ENCODE measurements at places on chromosomes 4 and X.

DNA sequence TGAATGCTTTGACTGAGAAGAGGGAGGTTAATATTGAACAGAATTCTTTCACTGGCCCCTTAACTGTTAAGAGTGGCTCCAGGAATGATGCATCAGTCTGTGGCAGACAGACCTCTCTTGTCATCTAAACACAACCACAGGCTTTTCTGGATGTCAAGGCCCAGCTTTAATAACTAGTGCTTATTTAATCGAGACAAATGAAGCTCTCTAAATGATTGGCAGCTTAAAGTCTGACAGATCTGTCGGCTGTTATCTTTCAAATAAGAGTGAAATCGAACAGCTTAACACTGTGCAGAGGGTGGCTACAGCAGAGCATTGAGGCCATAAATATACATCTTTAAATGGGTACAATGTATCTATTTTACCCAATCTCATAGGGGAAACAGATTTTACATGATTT, 500.8 kb upstream of the PABPC4L start:
- no peak for DNase-seq

DNA sequence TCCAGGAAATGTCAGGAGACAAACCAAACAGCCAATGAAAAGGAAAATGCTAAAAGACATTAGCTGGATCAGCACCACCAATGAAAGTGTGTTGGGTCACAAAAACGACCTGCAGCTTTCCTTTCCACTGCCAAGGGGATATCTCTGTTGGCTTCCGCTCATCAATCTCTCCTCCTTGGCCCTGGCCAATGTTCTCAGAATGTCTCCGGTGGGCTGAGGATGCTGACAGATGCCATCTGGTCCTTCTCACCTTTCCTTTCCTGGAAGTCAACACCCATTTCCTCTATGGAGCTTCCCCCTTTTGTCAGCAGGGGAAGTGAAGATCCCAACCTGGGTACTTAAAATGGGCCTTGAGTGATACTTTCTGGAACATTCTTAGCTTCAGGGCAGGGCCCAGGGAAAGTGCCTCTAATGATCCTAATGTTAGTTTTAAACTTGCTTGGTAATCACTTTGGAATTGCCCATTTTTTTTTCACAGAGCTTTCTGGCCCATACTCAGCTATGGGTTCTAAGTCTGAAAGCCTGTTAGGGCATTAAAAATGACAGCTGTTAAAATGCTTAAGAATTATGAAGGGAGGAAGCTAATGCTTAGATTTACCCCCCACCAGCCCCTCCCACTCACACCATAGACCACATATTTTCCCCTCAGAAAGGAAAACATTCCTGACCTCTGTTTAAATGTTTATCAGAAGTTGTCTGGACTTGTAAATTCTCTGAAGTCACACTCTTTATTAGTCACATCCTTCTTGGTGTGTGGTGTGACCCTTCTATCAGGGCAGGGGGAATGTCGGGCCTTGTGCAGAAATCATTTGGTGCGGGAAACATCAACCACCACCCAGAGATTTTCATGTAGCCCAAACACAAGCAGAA, 29.2 kb downstream of the IGFBP7 start:
- DNase-seq: no peak

- DNase-seq: no peak
Measured at GRCh38 chr4:21032089-21032645, 331.9 kb downstream of the PACRGL start.

DNA sequence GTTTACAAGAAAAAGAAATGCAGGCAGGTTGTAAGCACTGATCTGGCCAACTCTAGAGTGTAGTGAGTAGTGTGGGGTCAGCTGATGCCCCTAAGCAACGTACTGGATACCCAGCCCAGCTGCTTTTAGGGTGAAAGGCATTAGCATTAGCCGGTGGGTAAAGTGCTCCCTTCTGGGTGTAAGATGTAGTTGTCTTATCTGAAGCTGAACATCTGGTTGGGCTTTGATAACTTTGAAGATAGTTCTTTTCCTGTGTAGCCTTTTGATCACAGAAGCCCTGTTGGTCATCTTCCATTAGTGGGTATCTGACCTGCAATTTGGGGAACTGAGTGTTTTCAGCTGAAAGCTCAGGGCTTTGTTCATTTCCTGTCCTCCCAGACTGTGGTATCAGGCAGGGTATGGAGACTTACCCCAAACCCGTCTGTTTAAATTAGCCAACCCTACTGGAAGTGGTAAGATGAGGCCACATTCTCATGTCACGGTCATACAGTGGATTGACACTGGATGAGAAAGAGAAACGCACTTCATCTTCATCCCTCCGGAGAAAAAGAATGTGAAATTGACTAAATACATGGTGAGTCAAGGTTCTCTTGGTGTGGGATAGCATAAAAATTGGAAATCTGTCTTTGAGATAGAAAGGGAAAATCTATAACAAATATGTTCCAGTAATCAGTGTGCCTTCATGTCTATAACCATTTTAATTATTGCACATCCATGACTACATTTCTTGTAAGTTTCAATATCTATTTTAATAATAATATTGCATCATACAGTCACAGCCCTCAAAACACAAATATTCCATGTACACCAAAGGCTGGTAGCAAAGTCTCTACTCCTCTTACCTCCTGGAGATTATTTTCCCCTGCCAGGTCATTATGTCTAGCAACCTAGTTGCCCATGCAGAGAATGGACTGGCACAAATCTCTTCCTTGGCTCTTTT, 8.7 kb downstream of the RHOH start:
- DNase-seq: no peak

DNA sequence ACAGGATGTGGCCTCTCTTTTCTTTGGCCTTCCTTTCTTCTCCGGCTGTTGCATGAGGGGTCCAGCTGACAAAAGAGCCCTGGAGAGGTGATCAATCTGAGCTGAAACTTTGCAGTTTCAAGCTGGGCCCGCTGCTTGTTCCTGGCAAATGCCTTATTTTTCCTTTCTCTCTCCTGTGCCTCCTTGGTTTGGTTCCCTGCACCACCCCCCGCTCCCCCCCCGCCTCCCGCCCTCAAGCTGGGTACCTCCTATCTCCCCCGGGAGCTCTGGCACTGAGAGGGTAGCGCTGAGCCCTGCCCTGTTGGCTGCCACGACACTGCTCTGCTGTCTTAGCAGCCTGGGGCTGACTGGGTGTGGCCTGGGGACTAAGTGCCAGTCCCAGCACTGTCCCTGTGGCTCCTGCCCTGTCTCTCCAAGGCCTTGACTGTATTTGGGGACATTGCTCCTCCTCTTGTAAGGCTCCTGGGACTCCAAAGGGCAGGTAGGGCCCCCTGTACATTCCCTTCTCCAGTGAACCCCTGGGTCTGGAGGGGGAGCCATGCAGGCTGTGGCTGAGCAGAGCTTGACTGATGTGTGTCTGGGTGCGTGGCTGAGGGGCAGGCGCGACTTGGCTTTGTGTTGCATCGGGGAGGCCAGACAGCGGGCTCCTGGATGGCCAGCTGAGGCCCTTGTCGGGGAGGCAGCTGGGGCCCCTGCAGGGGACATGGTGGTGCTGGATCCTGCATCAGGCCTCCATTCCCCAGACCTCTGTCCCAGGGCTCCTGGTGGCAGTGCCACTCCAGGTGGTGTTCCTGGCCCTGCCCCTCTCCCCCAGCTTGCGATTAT, 1.1 kb downstream of the PLXNA3 start:
- DNase-seq: peak; percentile 12

DNA sequence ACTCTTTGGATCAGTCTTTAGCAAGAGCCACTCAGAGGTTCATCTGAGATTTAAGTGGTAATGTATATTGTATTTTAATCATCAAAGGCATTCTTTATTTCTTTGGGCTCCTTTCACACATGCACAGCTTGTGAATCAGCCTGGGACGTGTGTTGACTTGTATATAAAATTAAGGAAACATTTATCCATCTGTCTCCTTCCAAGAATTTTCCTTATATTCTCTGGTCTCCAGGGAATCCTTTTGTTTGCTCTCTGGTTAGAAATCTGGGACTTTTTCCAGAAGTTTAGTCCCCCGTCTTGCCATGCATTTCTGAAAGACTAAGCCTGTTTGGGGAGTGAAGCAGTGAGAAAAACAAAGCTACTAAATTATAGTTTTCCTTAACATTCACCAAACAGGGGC, 212.3 kb downstream of the DCAF12L2 start:
- DNase-seq: no peak

DNA sequence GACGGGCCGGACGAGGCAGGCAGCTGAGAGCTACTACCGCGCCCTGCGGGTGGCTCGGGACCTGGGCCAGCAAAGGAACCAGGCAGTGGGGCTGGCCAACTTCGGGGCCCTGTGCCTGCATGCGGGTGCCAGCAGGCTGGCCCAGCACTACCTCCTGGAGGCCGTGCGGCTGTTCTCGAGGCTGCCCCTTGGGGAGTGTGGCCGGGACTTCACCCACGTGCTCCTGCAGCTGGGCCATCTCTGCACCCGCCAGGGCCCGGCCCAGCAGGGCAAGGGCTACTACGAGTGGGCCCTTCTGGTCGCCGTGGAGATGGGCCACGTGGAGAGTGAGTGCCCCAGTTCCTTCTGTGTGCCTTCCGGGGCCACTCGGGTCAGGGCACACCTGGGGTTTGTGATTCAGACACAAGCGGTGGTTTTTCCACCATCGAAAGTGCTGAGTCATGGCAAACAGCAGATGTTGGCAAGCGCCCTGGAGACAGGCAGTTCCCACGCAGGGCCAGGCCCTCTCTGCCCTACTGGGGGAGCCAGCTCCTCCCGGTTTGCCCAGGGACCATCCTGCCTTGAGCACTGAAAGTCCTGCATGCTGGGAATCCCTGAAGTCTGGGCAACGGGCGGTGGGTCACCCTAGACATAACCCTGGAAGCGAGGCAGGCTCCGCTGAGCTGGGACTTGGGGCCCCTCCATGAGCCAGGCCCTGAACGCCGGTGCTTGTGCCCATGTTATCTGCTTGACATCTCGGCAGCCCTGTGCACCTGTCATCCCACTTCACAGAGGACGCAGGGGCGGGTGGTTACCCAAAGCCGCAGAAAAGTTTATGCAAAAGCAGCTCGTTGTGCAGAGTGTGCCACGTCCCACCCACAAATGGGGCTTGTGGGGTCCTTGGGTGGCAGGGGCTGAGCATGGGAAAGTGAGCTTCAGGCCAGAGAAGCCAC, 29.5 kb downstream of the SH3TC1 start:
- DNase-seq: no peak

DNA sequence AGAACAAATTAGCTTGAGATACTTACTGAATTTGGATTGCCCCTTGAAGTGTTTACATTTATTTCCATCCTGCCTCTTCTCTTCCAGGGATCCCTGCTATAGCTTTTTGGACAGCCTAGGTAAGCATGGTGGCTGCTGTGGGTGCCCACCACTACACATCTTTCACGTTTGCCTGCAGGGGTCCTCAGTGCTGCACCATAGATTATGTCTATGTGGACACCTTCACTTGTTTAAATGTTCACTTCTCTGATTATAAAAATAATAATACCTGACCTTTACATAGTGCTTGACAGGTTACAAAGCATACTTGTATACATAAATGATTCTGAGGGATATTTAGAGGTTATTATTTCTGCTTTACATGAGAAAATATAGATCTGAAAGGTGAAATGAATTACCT, 67.9 kb upstream of the SLC4A4 start:
- peak; percentile 9 for DNase-seq

DNA sequence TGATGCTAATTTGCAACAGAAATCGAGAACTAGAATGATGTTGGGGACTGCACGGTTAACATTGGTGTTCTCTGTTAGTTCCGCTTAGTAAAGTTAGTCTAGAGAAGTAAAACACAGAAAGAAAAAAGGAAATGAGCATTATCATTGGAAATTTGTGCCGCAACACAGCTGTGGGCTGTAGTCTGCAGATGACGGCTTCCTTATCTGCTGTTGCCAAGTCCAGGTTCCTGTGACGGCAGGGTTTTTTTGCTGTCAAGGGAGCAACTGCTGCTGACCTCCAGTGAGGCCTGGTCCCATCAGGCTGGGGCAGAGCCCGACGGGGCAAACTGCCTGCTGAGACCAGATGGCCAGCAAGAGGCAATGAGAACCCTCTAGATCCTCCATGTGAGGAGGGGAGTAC, 38.9 kb upstream of the PHEX start:
- DNase-seq: no peak

All from DMS153 (cell line).